Fibroblast of upper back skin (primary cell): ENCODE measurements at places on chromosomes 11 and 22.

GRCh38 chr11:63132985-63133775, 10.8 kb downstream of the SLC22A24 start:
- DNase-seq = no peak

GRCh38 chr11:16750417-16750816, 12.0 kb downstream of the C11orf58 start:
- no peak for DNase-seq

- no peak for DNase-seq
Observed at GRCh38 chr11:19598456-19598855, 114.2 kb upstream of the NAV2 start.

GRCh38 chr22:46042786-46043185, 65.8 kb upstream of the WNT7B start:
- peak; percentile 50 for DNase-seq

- DNase-seq = peak; percentile 47
Observed at GRCh38 chr22:31230871-31231621, 18.9 kb downstream of the LIMK2 start.

GRCh38 chr22:24091551-24092420, 80.7 kb downstream of the CABIN1 start:
- no peak for DNase-seq

GRCh38 chr22:18057568-18058209, 20.1 kb upstream of the PEX26 start:
- peak; percentile 98 for DNase-seq

GRCh38 chr22:32649515-32650200, 151.8 kb upstream of the TIMP3 start:
- peak; percentile 91 for DNase-seq

DNA sequence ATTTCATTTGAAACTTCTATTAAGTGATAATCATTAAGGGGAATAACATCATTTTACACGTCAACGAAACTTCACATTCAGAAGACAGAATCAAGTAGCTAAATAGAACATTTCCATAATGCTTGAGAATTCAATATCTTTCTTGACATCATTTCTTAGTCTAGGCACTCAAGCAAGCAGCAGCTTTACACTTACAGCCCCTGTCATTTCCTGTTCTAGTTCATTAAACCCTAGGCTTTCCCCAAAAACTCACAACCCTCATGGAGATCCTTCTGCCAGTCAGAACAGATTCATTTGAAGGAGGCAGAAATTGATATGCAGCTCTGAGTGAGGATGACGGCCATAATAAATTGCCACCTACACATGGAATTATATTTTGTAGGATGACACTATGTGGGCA, 5.3 kb upstream of the HORMAD2 start:
- DNase-seq = no peak

DNA sequence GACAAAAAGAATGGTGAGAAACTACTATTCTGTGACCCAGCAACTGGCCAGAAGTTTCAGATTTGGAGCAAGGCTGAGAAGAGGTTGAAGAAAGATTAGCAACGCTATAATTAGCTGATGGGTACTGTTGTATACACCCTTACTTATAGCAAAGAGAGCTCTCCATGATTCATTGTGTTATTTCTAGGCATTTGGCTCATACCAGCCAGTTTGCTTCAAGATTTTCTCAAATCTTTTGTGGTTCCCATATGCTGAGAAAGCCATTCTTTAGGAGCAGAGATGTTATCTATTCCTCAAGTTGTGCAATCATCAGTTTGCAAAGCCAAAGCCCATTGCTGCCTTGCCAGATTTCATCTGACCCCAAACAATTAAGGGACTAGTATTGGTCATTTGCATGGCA, 179.4 kb downstream of the ETS1 start:
- peak; percentile 95 for DNase-seq
